HTR-8/SVneo (cell line): ENCODE measurements at places on chromosomes 1 and 21.

DNA sequence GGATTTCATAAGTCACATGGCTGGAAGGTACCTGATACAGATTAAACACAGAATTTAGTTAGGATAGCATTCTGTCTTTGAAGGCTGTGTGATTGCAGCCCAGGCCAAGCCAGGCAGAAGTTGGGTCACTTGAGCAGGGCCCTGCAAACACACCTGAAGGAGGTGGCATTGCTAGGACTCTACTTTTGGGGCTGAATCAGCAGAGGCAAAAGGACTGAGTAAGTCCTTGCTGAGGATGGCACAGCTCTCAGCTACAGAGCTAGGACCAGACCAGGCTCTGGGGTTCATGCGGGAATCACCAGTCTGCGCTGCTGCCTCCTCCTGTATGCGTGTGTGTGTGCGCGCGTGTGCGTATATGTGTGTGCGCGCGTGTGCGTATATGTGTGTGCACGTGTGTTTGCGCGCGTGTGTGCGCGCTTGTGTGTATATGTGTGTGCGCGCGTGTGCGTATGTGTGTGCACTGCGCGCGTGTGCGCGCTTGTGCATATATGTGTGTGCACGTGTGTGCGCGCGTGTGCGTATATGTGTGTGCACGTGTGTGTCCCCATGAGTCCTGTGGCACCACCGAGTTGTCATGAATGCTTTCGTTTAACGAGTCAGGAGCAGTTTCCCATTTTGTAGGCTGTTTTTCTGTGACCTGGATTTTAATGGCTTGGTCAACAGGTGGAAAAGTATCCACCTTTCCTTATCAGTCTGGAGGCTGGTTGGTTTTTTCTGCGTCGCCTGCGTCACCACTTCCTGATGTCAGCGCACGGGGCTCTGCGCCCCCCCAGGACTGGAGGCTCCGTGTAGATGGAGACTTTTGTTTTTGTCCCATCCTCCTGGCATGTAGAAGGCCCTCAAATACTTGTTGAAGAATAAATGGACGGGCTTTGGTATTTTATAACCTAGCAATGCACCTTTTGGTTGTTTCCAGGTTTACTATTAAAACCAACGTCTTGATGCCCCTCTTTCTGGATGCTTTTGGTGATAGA, 34.7 kb downstream of the ADARB1 start:
- DNase-seq = no peak

DNA sequence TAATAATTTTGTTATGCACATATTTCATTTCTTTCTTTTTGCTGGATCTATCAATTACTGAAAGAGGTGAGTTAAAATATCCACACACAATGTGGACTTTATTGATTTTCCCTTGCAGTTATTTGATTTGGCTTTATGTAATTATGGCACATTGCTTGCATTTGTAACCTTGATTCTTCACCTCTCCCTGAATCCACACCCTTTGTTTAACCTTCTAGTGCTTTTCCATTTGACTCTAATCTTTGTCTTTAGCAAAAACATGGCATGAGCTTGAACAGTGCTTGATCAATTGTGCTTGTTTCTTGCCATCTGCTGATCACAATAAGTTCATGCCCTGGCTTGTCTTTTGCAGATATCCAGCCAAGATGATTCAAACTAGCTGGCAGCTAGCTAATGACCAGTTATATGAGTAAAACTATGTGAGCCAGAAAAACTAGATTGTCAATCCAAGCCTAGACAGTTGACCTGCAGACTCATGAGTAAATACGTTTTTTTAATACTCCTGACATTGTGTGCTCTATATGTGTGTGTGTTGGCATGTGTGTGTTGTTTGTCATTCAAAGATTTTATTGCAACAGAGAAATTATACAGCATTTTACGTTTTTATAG, 899.2 kb downstream of the NCAM2 start:
- no peak for DNase-seq

DNA sequence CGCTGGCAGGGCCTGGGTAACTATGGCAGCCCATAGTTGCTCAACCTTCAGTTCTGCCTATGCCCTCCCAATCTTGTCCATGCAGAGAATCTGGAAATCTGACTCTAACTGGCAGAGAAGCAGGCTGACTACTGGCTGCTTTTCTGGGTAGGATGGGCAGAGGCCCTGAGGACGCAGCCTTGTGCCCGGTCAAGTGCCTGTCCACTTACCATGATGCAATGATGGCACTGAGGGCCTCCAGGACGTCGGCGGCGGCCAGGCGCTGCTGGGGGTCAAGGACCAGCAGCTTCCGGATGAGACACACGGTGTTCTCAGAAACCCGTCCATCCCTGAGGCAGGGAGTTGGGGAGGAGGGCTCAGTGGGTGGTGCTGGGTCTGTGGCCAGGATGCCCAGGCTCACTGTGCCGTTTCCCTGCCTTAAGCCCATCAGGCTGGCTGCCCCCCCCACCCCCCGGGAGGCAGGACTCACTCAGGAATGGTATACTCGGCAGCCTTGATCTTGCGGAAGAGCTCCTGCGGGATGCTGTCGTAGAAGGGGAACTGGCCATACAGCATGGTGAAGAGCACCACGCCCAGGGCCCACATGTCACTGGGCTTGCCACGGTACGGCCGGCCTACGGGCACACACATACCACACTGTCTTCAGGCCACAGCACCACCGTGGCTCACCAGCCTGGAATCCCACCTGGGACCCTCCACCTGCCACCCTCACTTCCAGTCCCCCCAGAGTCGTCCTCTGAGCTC, 20.4 kb upstream of the EVA1B start:
- no peak for DNase-seq

DNA sequence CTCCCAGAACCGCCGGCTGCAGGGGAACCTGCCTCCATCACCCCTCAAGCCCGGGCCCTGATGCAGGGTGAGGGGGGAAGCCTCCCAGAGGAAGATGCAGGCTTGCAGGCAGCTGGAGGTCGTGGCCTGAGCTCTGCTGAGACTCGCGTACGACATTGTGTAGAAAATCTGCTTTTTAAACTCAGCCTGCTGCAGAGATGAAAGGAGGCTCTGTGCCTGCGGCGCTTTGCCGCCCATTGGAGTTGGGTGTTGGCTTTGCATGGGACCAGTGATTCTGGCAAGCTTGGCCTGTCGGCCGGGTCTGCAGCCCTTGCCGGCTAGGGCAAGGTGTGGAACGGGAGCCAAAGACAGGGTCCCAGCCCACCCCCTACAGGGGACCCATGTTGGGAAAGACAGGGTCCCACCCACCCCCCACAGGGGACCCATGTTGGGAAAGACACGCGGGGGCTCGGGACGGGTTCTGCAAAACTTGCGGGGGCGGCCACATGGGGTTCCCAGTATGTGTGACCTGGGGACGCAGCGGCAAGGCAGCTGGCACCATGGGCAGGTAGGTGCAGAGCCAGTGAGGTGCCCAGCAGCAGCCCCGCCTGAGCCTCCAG, 55.6 kb downstream of the SLX9 start:
- DNase-seq = no peak

- DNase-seq = no peak
Observed at GRCh38 chr1:245363461-245364200, 208.8 kb downstream of the KIF26B start.

- no peak for DNase-seq
Observed at GRCh38 chr1:227006226-227006796, 66.2 kb downstream of the COQ8A start.

DNA sequence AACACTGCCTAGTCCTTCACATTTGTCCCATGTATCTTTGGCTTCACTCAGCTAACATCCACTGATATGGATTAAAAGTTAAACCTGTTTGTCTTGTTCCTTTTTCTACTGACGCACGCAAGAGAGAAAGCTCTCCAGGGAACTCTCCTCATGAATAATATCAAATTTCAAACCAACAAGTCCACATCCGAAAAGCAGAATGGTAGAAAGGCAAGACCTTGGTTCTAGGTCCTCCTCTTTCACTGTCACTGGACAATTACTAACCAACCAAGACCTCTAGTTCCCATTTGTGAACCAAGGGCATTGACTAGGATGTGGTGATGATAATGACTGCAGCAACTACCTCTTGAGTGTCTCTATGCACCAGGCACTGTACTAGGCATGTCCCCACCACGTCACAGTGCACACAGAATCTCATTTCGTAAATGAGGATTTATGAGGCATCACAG, 8.4 kb downstream of the PLPP3 start:
- DNase-seq = no peak

DNA sequence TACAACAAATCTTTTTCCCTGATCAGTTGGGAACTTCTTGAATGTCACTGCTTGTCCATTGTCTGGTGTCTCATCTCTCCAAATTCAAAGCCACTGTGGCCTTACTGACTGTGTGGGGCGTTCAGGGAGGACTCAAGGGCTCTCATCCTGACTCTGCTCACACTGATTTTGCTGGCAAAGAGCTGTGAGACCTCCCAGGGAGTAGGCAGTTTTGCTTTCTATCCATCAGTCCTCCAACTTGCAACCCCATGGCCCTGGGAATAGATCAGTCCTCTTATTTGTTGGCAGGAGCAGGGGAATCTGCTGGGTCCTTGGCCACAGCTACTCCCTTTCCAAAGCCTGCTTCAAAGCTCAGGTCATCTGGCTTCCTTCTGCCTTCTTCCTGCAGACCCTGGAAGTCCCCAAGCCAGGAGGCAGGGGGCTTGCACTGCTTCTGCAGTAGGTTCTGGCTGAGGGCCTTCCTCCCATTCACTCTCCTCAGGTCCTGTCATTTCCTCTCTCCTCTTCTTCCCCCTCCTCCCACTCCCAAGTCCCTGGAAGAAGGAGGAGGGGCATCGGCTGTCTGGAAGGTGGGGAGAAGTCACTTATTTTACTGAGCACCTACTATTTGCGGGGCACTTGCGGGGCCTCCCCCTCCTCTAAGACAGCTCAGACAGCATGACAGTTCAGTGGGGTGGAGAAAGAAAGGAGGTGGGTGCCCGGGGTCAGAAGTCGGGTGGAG, 876 bp upstream of the NAV1 start:
- DNase-seq = no peak

DNA sequence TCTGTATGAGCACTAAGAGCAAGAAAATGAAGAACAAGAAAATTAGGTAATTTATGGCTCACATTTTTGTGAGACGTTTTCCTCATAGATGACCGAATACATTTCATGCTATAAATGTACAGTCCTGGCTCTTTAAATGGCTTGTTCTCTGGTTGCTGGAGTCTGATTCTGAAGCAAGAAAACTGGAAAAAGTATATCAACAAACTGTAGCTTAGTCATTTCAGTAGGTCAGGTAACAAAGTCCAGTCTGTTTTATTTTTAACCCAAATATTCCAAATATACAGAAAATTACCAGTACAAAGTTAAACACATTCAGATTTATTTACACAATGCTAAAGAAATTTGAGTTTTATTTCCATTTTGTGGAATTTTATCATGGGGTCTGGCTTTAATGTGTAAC, 2.5 kb upstream of the MYBPHL start:
- DNase-seq = no peak

DNA sequence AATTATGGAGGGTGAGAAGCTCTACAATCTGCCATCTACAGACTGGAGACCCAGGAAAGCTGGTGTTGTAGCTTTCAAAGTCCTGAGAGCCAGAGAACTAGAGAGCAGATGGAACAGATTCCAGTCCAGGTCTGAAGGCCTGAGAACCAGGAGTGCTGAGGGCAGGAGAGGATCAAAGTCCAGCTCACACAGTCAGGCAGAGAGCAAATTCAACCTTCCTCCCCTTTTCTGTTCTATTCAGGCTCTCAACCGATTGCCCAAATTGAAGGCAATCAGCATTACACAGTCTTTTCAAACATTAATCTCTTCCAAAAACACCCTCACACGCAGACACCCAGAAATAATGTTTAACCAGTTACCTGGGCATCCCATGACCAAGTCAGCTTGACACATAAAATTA, 2.5 kb upstream of the TMPRSS2 start:
- no peak for DNase-seq

DNA sequence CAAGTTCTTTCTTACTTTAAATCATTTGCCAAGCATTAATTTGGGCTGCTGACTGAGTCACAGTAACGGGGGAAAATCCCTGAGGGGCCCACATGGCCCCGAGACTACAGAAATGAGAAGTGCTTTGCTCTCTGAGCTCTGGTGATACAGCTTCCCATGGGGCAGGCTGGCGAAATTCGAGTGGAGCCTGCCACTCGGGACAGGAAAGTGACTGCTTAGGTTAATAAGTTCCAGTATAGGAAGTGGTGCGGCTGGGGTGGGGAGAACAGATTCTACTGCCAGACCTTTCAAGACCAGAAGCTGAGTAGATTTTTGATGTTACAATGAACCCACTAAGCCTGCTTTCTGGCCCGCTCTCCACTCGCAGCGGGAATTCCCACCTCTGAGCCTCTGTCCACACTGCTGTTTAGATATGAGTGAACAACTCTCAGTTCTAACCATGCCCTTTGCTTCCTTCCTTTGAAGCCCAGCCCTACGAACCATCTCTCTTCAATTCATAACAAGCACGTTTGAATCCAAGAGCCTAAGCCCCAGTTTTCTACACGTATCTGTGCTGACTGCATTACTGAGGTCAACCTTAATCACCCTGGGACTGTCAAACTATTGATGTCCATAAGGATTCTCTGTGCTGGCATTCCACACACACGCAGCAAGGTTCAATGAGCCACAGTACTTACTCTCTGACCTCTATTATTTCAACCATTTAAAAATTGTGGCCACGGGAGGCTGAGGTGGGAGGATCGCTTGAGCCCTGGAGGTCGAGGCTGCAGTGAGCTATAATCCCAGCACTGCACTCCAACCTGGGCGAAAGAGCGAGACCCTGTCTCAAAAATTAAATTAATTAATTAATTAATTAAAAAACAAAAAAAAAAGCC, 9.6 kb downstream of the ZBTB17 start:
- DNase-seq = no peak

DNA sequence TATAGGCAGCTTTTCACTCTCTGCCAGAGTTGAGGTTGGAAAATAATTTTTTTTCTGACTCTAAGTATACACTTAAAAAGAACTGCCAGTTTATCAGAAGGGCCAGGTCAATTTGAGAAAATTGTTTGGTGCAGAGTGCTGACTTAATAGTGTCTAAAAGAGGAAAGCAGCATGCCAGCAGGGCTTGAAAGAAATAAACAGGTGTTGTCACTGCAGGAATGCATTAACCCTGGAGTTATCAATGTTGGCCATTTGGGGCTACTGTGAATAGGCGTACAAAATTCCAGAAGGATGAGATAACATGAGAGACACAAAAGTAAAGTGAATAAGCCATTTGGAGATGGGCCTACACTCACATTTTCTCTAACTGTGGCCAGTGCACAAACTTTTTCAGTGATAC, 220.6 kb upstream of the PLD5 start:
- DNase-seq = no peak

DNA sequence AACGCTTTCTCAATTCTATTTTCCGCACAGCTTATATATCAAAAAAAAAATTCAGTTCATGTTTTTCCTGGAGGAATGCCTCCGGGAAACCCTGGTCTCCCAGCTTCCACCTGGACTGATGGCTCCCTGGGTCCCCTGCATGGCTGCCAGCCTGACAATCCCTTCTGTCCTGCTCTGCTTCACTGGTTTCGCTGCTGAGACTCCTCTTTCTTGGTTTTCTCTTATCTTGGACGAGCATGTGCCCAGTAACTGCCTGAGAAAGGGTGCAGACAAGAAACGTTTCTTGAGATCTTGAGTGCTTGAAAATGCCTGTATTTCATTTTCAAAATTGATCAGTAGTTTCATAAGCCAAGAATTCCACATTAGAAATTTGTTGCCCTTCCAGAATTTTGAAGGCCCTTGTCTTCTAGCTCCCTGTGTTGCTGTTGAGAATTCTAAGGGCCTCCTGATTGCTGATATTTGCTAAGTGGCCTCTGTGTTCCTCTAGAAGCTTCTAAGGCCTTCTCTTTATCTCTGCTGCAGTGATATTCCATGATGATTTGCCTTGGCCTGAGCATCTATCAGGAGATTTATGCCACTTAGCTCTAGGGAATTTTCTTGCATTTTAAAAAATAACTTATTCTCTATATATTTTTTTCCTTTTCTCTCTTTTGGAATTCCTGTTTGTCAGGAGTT, 44.7 kb downstream of the ETS2 start:
- no peak for DNase-seq
